GM23338 (cell line): ENCODE measurements at places on chromosomes 4 and X. TPM values are rescaled to one million over a fixed set of nuclear protein-coding genes. Genes with fewer than 3 reads are reported as not detected.

Gene HTR2C
- 1.4 and 2.0 TPM in 2 replicates for polyA plus RNA-seq

Gene ANOS1
- polyA plus RNA-seq = 20.8 and 21.8 TPM in 2 replicates

Gene CXCL3
- polyA plus RNA-seq = 15.9 and 19.5 TPM in 2 replicates

Gene SASH3
- polyA plus RNA-seq = 0.18 and 0.26 TPM in 2 replicates
